ENCODE measurements at places on chromosomes 16 and 17.

DNA sequence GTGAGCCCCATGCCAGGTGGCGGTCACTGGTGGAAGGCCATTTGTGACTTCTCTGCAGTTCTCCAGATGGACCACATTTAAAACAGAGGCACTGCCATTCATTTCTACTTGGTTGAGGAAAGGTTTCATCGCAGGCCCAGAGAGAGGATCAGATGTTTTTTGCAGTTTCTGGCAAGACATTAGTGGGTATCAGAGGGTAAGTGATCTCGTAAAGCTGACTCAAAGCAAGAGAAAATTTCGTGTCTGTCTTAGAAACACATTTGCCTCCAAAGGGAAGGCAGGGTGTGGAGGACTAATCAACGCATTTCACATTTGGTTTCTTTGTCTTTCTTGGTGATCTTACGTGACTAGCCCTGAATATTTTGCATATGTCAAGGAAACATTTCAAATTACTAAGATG, 81.8 kb downstream of the PRKCB start:
- DNase-seq, result no peak

DNA sequence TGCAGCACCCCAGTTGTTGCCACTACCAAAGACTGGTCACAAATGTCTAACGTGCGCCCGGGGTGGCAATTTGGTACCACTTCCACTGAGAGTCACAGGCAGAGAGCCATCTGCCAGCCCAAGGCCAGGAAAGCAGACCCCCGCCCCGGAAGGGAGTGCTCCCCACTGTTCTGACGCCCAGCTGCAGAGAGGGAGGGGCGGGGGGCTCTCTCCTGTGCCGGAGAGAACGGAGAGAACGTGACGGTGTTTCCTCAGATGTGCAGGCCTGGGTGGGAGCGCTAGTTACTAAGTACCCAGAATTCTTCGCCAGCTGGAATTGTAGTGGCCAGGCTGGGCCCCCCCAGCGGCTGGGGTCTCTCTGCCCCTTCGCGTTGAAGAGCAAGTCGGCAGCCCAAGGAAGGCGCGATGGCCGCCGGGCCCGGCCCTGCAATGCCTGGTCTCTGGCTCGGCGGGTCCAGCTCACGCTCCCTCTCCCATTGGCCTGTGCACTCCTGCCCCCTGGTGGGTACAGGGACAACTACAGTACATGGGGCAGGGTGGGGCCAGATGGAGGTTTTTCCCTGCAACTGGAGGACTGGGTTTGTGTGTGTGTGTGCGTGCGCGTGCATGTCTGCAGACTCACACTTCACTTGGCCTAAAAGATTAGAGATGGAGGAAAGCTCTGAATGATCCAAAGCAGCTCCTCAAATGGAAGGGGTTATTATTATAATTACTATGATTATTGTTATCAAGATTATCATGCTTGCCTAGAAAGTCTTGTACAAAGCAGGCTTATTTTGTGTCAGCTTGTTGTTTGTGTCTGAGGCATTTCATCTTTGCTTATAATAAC, 107.1 kb downstream of the AMFR start:
- DNase-seq, result peak; percentile 76

GRCh38 chr17:31499771-31500554, 108.5 kb downstream of the RAB11FIP4 start:
- DNase-seq, result peak; percentile 82

GRCh38 chr17:385178-385835, 32.7 kb upstream of the RPH3AL start:
- no peak for DNase-seq

DNA sequence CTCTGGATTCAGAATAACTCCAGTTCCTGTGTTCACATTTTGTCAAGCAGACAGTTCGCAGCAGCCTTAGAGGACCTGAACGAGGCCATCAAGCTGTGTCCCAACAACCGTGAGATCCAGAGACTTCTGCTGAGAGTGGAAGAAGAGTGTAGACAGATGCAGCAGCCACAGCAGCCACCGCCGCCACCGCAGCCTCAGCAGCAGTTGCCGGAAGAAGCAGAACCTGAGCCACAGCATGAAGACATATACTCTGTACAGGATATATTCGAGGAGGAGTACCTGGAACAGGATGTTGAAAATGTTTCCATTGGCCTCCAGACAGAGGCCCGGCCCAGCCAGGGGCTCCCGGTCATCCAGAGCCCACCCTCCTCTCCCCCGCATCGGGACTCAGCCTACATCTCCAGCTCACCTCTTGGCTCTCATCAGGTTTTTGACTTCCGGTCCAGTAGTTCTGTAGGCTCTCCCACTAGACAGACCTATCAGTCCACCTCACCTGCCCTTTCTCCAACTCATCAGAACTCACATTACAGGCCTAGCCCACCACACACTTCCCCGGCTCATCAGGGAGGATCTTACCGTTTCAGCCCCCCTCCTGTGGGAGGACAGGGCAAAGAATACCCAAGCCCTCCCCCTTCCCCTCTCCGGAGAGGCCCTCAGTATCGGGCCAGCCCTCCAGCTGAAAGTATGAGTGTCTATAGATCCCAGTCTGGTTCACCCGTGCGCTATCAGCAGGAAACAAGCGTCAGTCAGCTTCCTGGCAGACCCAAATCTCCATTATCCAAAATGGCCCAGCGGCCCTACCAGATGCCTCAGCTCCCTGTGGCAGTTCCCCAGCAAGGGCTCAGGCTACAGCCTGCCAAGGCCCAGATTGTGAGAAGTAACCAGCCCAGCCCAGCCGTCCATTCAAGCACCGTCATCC, 25.9 kb downstream of the CYB561 start:
- no peak for DNase-seq

- no peak for DNase-seq
These were observed 20.1 kb downstream of the HSD17B2 start for GRCh38 chr16:82055117-82055516.

Measured in SK-MEL-5 (cell line).